ENCODE measurements at places on chromosomes 7 and 10.

DNA sequence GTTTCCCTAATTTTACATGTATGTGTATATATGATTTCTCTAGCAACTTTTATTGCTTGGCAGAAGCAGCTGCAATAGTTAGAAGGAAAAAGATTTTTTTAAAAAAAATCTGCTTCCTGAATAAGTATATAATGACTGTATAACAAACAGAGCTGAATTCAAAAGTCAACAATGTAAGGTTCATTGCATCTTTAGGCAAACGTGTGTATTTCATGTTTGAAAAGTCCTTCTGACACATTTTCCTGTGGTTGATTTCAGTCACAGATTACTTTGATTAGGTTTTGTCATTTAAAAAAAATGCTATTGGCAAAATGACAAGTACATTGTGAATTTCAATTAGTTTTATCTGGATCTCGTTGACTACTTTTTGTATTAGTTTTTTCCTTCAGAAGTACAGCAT is 231.0 kb downstream of the CSTF2T start:
- no peak for DNase-seq

DNA sequence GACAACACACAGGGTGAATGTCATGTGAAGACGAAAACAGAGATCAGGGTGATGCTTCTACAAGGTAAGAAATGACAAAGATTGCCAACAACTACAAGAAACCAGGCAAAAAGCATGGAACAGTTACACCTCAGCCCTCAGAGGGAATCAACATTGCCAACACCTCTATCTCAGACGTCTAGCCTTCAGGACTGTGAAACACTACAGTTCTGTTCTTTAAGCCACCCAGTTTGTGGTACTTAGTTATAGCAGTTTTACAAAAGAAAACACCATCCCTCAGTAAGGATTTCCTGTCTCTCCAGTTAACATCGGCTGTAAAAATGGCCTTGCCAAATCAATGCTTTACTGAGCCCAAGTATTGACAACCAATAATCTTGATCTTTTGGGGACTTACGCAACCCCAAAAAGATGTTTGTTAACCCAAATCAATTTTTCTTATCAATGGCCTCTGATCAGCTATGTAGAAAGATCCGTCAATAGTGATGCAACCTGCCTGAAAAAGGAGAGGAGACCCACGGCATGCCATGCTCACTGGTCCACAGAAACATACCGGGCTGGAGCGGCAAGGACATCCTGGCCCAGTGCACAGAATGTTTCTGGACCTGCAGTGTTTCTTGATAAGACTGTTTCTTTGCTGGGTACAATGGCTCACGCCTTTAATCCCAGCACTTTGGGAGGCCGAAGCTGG is 44.0 kb downstream of the AKR1D1 start:
- no peak for DNase-seq

DNA sequence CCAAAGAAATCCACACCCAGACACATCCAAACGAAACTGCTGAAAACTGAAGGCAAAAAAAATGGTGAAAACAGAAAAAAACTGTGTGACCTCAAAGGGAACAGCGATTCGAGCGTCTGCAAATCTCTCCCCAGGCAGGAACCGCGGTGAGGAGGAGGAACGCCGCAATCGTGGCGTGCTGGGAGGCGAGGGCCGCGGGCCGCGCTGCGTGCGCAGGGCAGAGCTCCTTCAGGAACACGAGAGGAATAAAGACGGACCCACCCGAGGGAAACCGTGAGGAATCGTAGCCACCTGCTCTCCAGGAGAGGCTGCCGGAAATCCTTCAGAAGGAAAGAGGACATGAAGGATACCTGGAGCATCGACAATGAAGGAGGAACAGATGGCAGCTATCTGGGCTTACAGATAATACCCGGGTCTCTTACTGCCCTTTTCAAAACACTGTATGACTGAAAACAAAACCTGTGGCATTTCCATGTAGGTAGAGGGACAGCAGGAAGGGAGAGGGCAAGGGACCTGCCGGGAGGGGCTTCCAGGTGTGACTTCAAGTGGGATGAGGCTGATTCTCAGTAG is 266.0 kb downstream of the MAD1L1 start:
- DNase-seq, result no peak

GRCh38 chr10:93874309-93875031 is 19.3 kb upstream of the SLC35G1 start:
- DNase-seq, result no peak

DNA sequence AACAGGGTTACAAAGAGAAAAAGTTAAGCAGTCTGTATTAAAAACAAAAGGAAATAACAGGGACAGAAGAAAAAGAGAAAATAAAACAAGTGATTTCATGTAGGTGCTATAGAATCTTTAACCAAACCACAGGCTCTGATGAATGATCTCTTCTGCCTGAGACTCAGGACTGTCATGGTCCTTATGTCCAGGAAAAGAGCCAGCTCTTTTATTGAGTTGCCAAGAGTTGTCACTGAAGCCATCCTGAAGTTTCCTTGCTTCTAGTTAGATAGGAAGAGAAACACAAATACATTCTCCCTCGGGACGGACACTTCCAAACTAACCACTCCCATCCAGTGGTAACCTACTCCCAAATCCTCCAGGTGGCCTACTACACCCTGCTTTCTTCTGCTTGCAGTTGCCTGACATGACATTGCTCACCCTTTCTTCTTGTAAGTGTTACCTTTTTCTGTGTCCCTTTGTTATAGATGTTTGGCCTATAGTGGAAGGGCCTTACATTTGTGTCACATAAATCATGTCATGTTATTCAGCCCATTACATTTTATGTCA is 346.7 kb downstream of the NRG3 start:
- DNase-seq, result no peak
